ENCODE measurements at places on chromosomes 5 and 9. TPM values are rescaled to one million over a fixed set of nuclear protein-coding genes. Genes with fewer than 3 reads are reported as not detected.
A peak's percentile ranks its signal among the peaks of the same experiment; 100 is the strongest.

The TGFBI gene
- total RNA-seq: 29.0 TPM

The TMEM252 gene
- total RNA-seq: 0.67 TPM

The OMD gene
- 26.2 TPM for total RNA-seq

The LHFPL2 gene
- 44.2 TPM for total RNA-seq

GRCh38 chr5:152688561-152689249 lies 283.6 kb upstream of the NMUR2 start:
- peaks cover 6% of the 10 kb centered on the region for H3K4me1 ChIP-seq
- H3K27me3 ChIP-seq: no peaks in the 10 kb centered on the region
- H3K27ac ChIP-seq: no peak overlapping the region
- no peak overlapping the region for H3K4me3 ChIP-seq
- H3K36me3 ChIP-seq: no peaks in the 10 kb centered on the region
- ATAC-seq: peak; percentile 79

- H3K4me3 ChIP-seq: no peak overlapping the region
- no peaks in the 10 kb centered on the region for H3K36me3 ChIP-seq
- H3K4me1 ChIP-seq: no peaks in the 10 kb centered on the region
- no peak for ATAC-seq
- no peak overlapping the region for H3K27ac ChIP-seq
Measured at GRCh38 chr5:6457592-6457991, 8.9 kb downstream of the UBE2QL1 start.

- H3K27me3 ChIP-seq: peaks cover 10% of the 10 kb centered on the region
- H3K4me1 ChIP-seq: no peaks in the 10 kb centered on the region
Measured at GRCh38 chr5:55829956-55830355, 21.2 kb upstream of the IL31RA start.

GRCh38 chr9:22169727-22170503 lies 160.8 kb upstream of the CDKN2B start:
- no peaks in the 10 kb centered on the region for H3K4me1 ChIP-seq
- H3K36me3 ChIP-seq: no peaks in the 10 kb centered on the region
- H3K27me3 ChIP-seq: no peaks in the 10 kb centered on the region
- no peak overlapping the region for H3K27ac ChIP-seq
- ATAC-seq: peak; percentile 39
- no peak overlapping the region for H3K4me3 ChIP-seq

DNA sequence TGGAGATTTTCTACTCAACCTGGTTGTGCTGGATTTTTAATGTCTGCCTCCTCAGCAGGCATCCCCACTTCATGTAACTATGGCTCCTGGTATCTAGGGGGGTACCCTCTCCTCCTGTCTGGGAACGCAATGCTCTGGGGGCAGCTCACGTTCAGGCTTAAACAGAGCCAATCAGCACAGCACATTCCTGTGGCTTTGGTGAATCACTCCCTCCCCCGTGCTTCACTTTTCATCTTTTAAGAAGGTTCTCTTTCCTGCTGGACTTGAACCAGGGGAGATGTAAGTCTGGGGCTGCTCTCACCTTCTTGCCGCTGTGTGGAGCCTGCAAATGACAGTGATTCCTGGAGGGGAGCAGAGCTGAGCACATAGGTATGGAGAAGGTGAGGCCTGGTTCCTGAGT lies 101.2 kb downstream of the MSX2 start:
- H3K4me3 ChIP-seq: no peak overlapping the region
- no peaks in the 10 kb centered on the region for H3K36me3 ChIP-seq
- peaks cover 12% of the 10 kb centered on the region for H3K4me1 ChIP-seq
- no peak overlapping the region for H3K27ac ChIP-seq
- H3K27me3 ChIP-seq: no peaks in the 10 kb centered on the region

GRCh38 chr5:94777056-94777880 lies 158.8 kb downstream of the SLF1 start:
- no peaks in the 10 kb centered on the region for H3K4me1 ChIP-seq
- ATAC-seq: no peak
- no peaks in the 10 kb centered on the region for H3K36me3 ChIP-seq
- H3K27me3 ChIP-seq: no peaks in the 10 kb centered on the region
- no peak overlapping the region for H3K4me3 ChIP-seq

DNA sequence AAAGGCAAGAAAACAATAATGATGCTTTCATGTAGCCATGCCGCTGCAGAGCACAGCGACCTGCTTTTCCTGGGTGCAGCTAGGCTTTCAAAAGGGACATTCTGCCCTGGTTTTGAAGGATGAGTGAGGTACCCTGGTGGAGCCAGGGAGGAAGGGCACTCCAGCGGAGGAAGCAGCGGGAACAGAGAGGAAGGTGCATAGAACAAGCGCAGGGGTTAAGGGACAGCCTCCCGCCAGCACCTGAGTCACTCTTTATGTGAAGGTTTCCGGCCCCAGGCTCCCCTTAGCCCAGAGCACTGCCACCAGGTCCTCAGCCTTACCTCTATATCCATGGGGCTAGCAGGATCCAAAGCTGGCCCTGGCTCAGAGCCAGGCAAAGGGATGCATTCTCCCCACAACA lies 221.1 kb downstream of the CDK5RAP2 start:
- no peaks in the 10 kb centered on the region for H3K36me3 ChIP-seq
- no peak overlapping the region for H3K27ac ChIP-seq
- H3K27me3 ChIP-seq: no peaks in the 10 kb centered on the region
- no peaks in the 10 kb centered on the region for H3K4me1 ChIP-seq
- H3K4me3 ChIP-seq: no peak overlapping the region
- ATAC-seq: no peak

Data from gastroesophageal sphincter (tissue), 4 donors.